ENCODE measurements at places on chromosomes 16 and 17.
A peak's percentile ranks its signal among the peaks of the same experiment; 100 is the strongest.

GRCh38 chr17:51914577-51914976, 243.9 kb downstream of the CA10 start:
- DNase-seq, result no peak

DNA sequence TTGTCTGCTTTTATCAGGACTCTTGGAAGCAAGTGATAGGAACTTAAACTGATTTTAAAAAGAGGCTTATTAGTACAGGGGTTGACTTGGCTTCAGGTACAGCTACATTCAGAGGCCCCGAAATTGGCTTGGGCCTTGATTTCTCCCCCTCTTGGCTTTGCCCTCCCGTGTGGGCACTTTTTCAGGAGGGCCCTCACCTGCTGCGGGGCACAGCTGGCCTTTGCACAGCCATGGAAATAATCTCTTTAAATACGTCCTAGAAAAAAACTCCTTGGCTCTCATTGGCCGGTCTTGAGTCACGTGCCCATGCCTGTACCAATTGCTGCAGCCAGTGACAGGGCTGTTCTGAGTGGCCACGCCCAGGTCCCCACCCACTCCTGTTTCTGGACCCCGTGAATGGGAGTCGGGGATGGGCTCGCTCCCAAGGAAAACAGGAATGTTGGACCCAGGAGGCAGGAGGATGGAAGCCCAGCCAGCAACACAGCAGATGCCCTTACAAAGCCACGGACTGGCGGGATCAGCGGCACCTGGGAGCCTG, 15.0 kb downstream of the CA5A start:
- no peak for DNase-seq

- DNase-seq, result no peak
These were observed 11.1 kb downstream of the KRT23 start for GRCh38 chr17:40926341-40926740.

- no peak for DNase-seq
These were observed 72.4 kb downstream of the PGS1 start for GRCh38 chr17:78450696-78451345.

DNA sequence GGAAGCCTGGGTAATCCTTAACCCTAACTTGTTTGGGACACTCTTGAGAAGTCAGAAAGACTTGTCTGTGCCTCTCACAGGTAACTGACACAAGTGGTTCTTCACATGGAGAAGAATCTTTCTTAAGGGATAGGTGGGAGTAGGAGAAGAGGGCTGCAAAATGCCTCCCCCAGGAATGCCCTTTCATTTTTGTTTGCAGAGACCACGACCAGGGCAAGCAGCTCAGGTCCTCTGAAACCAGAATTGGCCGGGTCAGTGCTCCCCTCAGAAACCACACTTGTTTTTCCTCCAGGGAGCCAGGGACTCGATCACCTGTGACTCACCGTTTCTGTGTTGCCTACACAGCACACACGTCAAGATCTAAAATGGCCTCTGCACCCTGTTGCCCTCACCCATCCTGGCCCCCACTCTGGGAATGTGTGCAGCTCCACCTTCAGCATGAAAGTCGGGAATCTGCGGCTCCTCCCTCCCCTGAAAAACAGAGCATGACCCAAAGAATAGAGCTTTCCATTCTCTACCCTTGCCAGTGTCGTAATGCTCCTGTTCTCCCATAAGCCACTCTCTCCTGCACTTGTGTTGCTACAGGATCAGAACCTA, 36.1 kb downstream of the HNF1B start:
- no peak for DNase-seq

DNA sequence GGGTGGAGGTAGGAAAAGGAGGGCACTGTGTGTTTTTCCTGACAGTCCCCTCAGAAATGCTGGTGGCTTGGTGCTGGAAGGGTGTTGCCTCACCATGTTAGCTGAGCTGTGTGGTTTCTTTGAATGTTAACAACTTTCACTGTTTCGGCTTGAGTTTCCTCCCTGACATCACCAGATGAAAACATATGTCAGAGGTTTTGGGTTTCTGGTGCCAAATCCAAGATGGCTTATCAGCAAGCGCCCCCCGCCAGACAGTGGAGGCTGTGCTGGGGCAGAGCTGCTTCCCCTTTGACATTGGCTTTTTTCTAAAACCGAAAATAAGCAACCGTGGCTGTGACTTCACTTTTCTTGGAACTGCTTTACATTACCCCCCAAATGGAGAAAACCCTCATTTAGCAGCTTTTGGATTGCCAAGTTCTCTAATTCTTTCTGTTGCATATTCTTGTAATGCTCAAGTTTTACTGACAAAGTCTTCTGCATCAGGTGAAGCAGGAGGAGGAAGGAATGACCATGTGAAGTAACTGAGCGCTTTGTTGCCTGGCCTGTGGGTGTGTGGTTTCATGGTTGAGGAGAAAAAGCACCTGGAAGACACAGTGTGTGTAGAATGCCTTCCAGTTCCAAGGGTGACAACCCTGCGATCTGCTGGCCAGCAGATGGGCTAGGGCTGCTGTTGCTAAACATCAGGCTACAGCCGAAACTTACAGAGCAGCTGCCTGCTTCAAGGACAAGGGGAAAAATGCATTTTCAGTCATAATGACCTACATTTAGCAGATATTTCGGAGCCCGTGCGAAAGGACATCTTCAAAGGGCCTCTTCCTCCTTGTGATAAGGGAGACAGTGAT, 9.7 kb downstream of the RMI2 start:
- DNase-seq, result peak; percentile 69

DNA sequence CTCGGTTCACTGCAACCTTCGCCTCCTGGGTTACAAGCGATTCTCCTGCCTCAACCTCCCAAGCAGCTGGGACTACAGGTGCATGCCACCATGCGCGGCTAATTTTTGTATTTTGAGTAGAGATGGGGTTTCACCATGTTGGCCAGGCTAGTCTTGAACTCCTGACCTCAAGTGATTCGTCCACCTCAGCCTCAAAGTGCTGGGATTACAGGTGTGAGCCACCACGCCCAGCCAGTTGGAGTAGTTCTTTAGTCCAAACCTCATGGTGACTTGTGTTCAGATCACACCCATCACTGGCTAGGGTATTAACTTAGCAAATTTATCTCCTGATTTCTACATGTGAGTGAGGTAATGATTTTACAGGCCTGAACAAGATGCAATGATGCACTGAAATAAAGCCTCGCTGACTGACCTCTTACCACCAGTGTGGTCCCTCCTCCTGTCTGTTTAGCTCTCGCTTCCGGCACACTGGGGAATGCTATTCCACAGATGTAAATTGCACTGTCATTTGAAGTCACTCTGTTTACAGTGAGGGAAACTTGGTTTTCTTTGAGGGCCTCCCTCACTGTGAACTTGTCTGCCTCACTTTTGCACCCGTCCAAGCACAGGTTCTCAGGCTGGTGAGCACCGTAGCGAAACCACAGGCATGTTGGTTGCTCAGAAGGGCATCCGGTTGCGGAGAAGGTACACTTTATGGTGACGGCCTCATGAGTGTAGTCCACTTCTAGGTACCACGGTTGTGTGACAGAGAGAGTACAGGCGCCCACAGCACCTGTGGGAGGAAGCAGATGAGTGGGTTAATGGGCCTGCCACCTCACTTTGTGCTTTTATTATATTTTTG, 5.5 kb downstream of the IGSF6 start:
- DNase-seq, result no peak

- no peak for DNase-seq
These were observed 71.8 kb downstream of the SRCIN1 start for GRCh38 chr17:38533866-38534497.

- DNase-seq, result no peak
These were observed 427 bp upstream of the NLK start for GRCh38 chr17:28041844-28042656.

DNA sequence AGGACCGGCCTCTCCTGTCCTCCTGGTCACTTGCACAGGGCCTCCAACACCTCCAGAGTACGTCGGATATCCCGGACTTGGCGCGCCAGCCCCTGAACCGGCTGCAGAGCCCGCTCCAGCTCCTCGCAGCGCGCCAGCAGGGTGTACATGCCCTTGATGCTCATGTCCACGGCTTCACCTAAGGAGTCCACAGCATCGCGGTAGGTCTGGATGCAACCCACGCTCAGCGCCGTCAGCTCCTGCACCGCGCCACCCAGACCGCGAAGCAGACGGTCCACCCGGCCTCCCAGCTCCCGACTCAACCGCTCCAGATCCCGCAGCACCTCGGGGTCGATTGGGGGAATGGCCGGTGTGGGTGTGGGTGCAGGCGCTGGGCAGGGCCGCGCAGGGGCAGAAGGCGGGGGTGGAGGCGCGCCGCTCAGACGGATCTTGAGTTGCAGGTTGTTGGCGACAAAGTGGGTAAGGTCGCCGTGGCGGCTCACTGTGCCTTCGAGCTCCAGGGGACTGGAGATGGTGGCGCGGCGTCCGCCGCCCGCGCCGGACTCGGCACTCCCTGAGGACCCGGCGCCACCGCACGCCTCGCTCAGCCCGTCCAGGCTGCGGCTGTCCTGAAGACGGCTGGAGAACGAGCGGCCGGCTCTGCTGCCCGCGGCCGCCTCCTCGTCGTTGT, 804 bp downstream of the BORCS6 start:
- DNase-seq, result no peak

- no peak for DNase-seq
These were observed 18.7 kb downstream of the CES4A start for GRCh38 chr16:67006930-67007658.

GRCh38 chr16:51875834-51876600, 670.9 kb downstream of the TOX3 start:
- no peak for DNase-seq

DNA sequence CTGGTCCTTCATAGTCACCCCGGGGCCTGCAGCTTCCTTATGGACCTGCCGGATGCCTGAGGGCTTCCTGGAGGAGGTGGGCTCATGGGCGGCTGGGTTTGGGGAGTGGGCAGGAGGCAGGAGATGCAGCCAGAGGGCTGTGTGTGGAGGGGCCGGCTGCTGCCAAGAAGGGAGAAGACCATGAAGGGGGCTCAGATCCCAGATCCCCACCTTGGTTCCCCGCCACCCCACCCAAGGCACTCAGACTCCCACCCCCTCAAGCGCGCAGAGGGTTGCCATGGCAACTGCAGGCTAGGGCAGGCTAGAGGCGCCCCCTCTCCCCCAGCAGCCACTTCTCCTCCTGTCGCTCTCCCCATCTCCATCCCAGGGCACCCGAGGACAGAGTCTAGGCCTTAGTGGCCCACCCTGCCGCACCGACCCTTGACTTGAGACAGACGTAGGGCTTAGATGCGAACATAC, 104.5 kb downstream of the CRLF3 start:
- DNase-seq, result no peak

DNA sequence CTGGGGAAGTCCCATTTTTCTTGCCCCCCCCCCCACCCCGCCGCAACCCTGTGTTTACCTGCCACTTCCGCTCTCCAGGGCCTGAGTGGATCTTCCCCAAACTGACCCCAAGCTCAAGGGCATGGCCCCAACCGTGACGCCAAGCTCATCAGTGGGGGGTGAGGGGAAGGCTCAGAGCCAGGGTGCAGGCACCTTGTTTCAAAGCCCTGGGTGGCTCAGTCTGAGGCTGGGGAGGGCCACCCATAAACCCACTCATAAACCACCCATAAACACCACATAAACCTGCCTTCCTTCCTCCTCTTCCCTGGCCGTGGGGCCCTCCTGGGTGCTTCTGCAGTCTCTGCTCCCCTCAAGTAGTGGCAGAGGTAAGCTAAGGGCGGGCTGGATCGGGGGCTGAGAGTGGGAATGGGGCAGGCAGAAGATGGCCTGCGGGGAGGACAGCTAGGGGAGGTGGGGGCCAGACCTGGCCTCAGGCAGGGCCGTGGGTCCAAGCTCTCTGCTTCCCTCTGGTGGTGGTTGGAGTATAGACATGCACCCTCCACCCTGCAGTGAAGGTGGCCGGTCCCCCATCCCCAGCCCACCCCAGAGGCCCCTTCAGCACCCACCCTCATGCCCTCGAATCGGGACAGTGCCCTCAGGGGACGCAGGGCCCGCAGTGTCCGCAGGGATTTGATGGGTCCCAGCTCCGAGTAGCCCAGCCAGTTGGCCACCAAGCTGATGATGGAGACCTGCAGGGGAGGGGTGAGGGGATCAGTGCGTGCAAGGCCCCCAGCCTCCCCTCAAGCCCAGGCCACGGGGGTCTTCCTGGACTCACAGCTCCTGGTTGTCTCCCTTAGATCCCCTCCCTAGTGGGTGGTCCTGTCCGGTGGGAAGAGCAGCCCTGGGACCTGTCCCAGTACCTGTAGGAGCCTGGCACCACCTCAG, 14.6 kb upstream of the CD79B start:
- DNase-seq, result no peak

GRCh38 chr17:27390540-27390939, 65.7 kb upstream of the KSR1 start:
- no peak for DNase-seq

DNA sequence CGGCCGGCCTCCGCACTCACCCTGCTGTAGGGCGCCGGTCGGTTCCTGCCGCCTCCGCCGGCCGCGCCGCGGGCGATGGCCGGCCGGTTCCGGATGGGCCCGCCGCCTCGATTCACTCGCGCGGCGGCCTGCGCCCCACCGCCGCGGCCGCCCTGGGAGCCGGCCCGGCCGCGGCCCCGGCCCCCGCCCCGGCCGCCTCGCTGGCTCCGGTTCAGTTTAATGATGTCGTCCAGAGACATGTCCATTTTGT, 158 bp downstream of the ALYREF start:
- no peak for DNase-seq

GRCh38 chr17:58970609-58971450, 135.8 kb downstream of the TRIM37 start:
- no peak for DNase-seq

DNA sequence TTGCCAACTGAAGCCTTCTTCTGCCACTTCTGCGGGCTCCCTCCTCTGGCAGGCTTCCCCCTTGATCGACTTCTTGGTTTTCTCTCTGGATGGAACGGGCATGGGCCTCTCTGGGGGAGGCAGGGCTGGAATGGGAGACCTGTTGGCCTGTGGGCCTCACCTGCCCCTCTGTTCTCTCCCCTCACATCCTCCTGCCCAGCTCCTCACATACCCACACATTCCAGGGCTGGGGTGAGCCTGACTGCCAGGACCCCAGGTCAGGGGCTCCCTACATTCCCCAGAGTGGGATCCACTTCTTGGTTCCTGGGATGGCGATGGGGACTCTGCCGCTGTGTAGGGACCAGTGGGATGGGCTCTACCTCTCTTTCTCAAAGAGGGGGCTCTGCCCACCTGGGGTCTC, 6.5 kb upstream of the LASP1NB start:
- no peak for DNase-seq
